ENCODE measurements at places on chromosomes 12 and 14.
A peak's percentile ranks its signal among the peaks of the same experiment; 100 is the strongest.

- no peak for DNase-seq
Observed at GRCh38 chr14:54738009-54738408, 164.6 kb downstream of the GCH1 start.

- DNase-seq, result no peak
Observed at GRCh38 chr14:93490001-93490400, 59.3 kb downstream of the UNC79 start.

GRCh38 chr14:81384900-81385299 lies 15.2 kb downstream of the STON2 start:
- peak; percentile 94 for DNase-seq

DNA sequence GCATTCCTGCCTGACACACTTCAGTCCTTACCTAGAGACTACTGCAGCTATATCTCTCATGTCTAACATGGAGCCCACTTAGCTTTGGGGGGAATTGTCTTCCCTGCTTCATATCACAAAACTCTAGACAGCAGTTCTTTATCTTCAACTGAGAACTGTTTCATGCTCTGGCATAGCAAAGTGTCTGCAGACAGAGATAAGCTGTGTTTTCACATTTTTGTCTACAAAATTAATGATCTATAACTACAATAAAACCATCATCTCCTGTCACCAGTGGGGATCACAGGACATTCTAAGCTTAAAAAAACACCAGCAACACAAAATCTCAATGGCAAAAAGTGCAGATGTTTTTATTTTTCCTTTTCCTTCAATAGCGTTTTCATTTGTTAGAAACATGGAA lies 137.1 kb upstream of the VRK1 start:
- no peak for DNase-seq

- DNase-seq, result peak; percentile 62
Observed at GRCh38 chr14:81137316-81137715, 83.4 kb downstream of the GTF2A1 start.

- DNase-seq, result no peak
Observed at GRCh38 chr12:3530548-3530947, 39.5 kb downstream of the PRMT8 start.

DNA sequence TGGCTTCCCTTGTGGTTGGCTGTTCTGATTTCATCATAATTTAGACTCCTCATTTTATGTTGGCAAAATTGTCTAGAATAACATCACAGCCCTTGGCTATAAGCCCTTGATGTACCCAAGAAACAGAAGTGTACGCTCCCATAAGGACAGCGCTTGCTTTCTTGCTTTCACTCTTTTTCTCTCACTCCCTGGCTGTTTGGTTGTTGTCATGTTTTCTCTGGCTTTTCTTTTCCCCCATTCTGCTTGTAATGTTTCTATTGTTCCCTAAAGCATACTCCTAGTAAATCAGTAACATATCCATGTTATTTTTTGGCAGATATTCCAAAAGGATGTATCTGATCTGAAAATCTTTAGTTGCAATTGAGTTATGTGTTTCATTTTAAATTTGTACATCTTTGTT lies 530.5 kb downstream of the NOVA1 start:
- no peak for DNase-seq

- DNase-seq, result no peak
Observed at GRCh38 chr12:5977556-5977955, 32.5 kb upstream of the ANO2 start.

DNA sequence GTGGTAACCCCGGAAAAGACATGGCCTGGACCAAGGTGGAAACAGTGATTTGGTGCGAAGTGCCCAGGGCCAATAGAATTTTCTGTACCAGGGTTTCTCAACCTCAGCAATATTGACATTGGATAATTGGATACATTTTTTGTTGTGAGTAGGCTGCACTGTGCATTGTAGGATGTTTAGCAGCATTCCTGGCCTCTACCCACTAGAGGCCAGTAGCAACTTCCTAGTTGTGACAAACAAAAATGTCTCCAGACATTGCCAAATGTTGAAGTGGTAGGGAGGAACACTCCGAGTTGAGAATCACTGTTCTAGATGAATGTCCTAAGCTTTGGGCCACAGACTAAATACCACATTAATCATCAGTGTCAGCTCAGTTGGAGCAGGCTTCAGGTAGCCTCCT lies 6.2 kb upstream of the CGRRF1 start:
- DNase-seq, result no peak

DNA sequence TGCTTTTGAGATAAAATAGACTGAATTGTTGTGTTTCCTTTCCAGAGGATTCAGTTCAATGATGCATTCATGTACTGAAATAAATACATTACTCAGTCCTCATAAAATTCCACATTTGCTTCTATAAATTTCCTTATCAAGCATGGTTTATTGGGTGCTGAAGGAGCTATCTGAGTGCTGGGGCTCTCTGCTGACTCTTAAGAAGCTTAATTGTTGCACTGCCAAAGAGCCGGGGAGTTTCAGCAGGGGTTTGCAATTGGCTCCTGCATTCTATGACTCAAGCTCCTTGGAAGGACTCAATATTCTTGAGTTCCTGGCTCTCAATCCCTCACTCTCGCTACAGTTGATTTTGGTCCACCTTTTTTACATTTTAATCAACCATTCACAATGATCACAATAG lies 69.8 kb upstream of the PYGL start:
- DNase-seq, result no peak

DNA sequence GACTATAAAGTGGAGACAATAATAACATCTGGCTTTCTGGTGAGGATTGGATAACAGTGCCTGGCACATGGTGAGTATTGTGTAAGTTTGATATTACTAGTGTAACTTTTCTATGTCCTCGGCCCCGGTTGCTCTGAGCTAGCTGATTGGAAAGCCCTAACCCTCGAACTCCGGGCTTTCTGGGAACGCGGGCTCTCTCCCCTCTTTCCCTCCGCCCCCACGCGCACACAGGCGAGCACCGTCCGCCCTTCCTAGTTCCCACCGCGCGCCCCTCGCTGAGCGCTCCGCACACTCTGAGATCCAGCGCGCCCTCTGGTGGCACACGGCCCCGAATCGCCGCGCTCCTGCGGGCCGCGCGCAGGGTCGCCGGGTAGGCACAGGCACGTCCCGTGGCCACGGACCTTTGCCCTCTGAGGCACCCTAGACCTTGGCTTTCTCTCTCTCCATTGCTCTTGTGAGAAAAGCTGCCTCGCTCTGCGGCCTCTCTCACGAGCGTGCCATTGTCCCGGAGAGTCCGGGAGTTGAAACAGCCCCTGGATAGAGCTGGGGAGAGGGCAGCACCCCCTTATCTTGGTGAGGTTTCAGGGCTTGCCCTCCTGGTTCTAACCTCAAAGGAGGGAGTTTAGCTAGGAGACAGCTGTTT lies 23.2 kb upstream of the ESRRB start:
- DNase-seq, result no peak

- DNase-seq, result no peak
Observed at GRCh38 chr12:125573271-125573670, 508.0 kb downstream of the AACS start.

DNA sequence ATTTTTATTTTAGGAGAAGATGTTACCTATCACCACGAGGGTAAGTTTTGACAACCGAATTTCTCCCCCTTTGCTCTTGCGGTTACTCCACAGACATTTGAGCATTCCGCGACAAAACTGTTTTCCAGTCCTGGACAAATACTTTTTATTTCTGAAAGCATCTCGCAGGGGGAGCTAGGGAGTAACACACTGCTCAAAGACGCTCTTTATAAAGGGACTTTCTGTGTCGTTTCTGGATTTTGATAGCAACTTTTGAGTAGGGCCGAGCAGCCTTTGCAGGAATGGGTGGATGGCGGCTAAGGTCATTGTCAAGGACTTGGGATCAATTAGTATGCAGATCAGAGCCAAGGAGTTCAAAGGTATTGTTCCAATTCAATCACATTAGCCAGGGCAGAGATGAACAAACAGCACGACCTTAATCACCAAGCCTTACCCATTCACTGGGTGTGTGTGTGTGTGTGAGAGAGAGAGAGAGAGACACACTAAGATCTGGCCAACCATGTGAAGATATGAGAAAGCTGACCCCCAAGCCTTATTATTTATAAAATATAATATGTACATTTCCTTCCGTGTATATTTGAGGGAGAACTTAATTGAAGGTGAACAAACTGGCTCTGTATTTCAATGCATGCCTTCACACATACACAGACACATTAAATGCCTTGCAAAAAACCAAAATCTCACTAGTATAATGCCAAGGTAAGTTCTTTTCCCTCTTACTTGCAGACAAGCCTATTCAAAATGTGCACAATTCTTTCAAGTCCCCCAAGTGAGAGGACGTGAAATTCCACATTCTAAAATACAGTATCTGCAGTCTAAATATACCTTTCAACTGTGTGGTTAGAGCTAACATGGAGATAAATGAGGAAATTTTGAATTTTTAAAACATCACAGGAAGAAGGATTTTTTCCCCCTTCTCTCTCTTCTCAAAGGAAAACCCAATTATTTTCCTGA lies 613.8 kb downstream of the VRK1 start:
- DNase-seq, result no peak

GRCh38 chr12:57465030-57465746 lies 5.6 kb downstream of the GLI1 start:
- no peak for DNase-seq

GRCh38 chr14:31578266-31578665 lies 17.1 kb downstream of the NUBPL start:
- DNase-seq, result no peak

GRCh38 chr14:103332143-103332919 lies 1.7 kb upstream of the EIF5 start:
- DNase-seq, result no peak

DNA sequence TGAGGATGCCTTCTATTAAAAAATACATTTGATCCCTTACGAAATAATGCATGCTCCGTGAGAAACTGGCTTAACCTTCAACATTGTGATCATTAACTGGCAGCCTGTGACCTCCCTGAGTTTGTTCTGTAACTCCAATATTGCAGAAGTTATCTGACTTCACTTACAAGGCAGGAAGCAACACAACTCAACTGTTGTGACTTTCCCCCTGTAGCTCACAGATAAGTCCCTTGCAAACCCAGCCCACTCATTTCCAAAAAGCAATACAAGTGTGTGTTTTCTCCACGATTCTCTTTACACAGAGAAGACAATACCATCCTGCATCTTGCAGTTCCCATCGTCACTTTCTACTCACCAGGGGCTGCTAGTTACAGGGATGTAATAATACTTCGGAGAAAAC lies 304.7 kb upstream of the TMEM132C start:
- DNase-seq, result no peak

GRCh38 chr12:108017472-108018057 lies 111.5 kb upstream of the WSCD2 start:
- DNase-seq, result no peak

DNA sequence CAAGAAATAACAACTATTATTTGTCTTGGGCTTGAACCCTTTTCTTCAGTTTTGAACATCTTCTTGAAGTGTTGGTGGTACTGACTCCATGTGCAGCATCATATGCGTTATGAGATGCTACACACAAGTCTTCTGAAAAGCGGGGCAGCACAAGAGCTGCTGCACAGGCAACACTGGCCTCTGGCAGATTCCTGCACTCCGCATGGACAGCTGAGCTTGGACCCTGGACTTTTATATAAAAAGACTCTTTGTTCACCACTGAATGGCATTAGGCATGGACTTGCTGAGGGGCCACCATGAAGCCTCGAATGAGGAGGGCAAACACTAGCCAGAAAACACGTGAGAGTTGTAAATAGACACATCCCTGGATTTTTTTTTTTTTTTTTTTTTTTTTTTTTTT lies 210.8 kb upstream of the NPAS3 start:
- DNase-seq, result no peak

- no peak for DNase-seq
Observed at GRCh38 chr12:79058342-79058741, 193.8 kb downstream of the SYT1 start.

DNA sequence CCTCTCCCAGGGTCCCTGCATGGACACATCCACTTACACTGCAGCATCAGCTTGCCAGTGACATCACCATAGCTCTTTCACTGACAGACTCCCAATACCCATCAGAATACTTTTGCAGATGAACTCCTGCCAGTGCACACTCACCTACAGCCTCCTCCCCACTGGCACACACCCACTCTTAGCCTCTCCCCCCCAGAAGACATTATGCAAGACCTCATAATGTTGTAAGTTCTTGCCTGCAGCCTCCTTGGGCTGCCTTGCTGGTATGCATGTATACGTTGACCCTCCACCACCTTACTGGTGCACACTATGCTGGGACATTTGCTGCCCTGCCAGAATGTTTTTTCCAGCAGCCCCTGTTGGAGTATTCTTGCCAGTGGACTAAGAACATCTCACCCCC lies 324.2 kb downstream of the AEBP2 start:
- no peak for DNase-seq

- no peak for DNase-seq
Observed at GRCh38 chr12:131126662-131127173, 173.0 kb downstream of the ADGRD1 start.

- DNase-seq, result peak; percentile 10
Observed at GRCh38 chr14:38047195-38047902, 160.4 kb upstream of the SSTR1 start.

DNA sequence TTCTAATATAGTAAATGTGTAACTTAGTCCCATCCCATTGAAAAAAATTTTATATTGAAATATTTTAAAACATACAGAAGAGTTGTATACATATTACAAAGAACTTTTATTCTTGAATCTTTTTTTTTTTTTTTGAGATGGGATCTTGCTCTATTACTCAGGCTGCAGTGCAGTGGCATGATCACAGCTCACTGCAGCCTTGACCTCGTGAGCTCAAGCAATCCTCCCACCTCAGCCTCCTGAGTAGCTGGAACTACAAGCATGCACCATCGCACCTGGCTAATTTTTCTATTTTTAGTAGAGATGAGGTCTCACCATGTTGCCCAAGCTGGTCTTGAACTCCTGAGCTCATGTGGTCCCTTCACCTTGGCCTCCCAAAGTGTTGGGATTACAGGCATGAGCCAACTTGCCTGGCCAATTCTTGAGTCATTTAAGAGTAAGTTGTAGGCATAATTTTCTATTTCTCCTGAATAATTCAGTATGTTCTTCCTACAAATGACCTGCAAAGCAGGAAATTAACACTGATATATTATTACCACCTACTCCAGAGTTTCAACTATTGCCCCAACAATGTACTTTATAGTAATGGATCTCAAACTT lies 153.0 kb upstream of the BMP4 start:
- no peak for DNase-seq

GRCh38 chr12:105321125-105321524 lies 9.4 kb upstream of the C12orf75 start:
- no peak for DNase-seq

DNA sequence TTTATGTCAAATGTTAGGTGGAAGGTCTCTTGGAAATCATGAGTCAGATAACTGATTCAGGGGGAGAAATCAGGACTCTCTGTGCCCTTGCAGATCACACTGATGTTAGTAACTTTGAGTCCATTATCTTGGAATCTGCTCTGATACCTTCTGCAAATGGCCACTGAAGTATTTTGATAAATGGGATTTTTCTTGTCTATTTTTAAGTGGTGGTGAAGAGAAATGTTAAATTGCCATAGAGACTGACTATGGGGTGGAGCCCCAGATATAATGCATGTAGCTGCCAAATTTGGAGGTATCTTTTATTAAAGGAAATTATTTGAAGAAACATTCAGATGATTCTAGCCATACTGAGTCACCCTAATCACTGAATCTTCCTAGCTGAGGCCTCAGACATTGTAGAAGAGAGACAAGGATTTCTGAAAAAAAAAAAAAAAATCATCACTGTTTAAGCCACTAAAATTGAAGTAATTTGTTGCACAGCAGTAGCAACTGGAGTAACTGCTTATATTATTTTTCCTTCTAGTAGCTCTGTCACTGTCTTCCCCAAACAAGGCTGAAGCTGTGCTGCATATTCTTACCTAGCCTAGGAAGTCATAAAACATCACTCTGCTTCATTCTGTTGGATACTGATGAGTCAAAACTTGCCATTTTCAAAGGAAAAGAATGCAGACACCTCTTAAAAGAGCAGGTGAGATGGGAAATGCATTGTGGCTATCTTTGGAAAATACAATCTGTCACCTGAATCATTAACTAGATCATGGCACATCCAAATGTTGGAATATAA lies 36.0 kb upstream of the CLEC14A start:
- DNase-seq, result no peak

Data from epithelial cell of proximal tubule (primary cell).